Choroid plexus epithelial cell (primary cell): ENCODE measurements at places on chromosomes 2 and 18.

DNA sequence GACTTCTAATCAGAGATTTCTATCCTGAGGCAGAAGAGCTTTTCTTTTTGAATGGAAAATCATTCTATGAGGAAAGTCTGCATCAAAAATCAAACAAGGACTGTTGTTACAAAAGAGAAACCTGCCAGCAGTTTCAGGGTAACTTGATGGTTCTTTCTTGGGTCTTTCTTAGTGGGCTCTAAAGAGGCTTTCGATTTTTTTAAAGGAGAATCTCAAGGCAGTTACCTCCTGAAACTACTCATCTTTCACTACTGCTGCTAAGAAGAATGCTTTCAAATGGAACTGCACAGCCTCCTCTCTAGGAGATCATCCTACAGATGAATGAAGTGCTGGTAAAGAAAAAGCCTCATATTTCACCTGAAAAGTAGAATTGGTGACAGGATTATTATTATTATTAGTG lies 272.3 kb downstream of the ERBB4 start:
- DNase-seq = no peak

- DNase-seq = no peak
Observed at GRCh38 chr2:171979103-171979502, 20.6 kb upstream of the METAP1D start.

- no peak for DNase-seq
Observed at GRCh38 chr2:7837237-7837760, 844.6 kb upstream of the ID2 start.

DNA sequence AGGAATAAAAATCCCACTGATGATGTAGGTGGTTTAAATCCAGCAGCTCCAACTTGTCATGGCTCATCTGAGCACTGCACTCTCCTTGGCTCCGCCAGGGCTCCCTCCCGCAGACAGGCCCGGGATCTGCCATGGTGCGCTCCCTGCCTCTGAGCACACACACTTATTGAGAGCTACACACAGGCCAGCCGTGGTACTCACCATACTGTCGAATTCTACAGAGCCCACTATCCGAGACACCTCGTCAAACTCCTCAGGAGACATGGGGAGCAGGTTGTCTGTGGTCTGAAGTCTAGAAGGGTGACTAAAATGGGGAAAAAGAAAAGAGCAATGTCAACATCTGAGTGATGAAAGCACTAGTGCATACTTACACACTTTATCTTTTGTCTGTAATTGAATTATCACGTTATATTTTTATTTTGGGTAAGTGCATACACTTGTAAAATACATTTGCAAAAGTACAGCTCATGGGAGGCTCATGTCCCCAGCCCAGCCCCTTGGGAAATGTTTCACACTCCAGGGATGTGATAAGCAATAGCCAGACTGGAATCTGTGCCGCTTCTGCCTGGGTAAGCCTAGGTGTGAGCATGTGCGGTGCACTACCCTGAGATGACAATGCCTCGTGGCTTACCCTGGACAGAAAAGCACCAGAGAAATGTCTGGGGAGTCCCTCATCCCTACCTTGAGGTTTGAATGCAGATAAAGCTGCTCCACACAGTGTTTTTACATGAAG lies 39.2 kb downstream of the STAT1 start:
- no peak for DNase-seq

DNA sequence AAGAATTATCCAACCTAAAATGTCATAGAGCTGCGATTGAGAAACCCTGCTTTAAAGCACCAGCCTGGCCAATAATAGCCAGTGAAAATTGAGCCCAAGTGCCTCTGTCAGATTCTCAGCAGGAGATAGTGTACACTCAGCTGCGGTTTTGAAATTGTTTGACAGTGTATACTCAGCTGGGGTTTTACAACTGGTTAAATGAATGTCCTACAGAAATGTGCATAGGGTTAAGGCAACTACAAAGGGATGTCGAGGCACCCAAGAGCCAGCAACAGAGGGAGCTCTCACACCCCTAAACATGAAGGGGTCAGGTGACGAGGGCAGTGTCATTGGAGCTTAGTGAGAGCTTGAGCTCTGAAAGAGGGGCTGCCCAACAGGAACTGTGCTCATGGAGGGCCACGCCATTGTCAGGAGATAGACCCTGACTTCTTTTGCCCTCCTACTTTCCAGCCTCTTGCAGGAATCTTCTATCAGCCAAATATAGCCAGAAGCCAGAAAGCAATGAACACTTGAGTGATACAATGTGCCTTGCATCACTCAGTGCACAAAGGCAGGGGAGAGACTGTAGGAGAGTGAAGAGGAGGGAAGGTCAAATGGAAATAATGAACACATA lies 15.1 kb downstream of the ACTG2 start:
- DNase-seq = peak; percentile 93

- DNase-seq = peak; percentile 28
Observed at GRCh38 chr2:226001716-226002115, 602.2 kb downstream of the NYAP2 start.
